ENCODE measurements at places on chromosomes 1 and 21.

GRCh38 chr1:210358626-210359025 lies 29.9 kb downstream of the HHAT start:
- no peak for DNase-seq

- no peak for DNase-seq
Measured at GRCh38 chr1:219883400-219884332, 44.7 kb downstream of the SLC30A10 start.

DNA sequence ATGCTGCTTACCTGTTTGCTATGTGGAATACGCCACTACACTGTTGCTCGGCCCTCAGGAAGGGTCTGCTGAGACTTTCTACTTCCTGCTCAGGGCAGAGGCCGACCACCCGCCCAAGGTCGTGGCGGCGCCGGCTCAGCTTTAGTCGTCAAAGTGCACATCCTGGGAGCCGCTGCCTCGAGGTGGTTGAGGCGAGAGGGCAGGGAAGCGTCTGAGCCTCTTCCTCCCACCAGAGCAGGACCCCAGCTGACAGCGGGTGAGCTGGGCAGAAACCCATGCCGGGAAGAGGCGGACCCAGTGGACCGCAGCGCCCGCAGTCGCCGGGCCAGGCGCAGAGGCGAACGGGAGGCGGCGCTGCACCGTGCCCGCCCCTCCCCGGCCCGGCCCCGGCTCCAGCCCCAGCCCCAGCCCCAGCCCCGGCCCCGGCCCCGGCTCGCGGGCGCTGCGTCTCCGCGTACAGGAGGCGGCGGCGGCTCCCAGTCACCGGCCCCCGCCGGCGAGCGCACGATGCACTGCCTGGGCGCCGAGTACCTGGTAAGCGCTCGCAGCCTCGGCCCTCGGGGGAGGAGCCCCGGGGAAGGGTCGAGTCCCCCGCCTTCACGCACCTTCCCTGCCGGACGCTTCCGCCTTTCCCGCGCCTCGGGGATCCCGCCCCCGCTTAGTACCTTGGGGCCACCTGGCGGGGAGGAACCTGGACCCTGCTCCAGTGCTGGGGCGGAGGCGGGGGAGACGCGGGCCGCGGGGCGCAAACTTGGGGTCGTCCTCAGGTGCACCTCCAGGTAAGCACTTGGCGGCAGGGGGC lies at the start of gene SLC44A3:
SLC44A3 (plus strand) TSS at position 413 of the 802 bp plus-strand sequence; CDS start at position 508, 95 bp downstream.
- no peak for DNase-seq

GRCh38 chr1:234093741-234094140 lies 189.3 kb downstream of the SLC35F3 start:
- DNase-seq, result no peak

DNA sequence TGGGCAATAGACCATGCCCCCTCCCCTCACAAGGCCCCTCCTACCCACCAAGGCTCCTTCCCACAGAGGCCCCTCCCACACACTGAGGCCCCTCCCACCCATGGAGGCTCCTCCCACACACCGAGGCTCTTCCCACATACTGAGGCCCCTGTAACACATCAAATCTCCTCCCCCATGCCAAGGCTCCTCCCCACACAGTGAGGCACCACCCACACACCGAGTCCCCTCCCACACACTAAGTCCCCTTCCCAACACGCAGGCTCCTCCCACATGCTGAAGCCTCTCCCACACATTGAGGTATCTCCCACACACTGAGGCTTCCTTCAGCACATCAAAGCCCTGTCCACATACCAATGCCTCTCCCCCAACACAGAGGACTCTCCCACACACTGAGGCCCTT lies 391.8 kb downstream of the CAMTA1 start:
- DNase-seq, result no peak

GRCh38 chr1:27427329-27427728 lies 34.9 kb downstream of the GPR3 start:
- DNase-seq, result no peak

- no peak for DNase-seq
Measured at GRCh38 chr1:15937146-15937545, 38.8 kb downstream of the ZBTB17 start.

DNA sequence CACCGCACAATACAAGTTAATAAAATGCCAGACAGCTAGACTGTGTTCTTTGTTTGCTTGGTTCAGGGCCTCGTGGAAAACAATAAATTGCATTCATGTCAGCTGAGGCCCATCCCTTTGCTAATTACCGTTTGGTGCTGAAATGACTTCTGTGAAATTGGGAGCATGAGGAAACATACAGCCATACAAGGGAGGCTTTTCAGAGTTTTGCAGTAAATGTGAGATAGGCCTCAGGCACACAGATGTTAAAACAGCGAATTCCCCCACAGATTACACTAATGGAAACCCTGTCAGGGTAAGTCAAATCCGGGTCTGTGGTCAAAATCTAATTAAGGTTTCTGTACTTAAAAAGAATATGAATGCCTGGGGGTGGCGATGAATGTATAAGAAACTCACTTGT lies 173.5 kb upstream of the LMO4 start:
- no peak for DNase-seq

DNA sequence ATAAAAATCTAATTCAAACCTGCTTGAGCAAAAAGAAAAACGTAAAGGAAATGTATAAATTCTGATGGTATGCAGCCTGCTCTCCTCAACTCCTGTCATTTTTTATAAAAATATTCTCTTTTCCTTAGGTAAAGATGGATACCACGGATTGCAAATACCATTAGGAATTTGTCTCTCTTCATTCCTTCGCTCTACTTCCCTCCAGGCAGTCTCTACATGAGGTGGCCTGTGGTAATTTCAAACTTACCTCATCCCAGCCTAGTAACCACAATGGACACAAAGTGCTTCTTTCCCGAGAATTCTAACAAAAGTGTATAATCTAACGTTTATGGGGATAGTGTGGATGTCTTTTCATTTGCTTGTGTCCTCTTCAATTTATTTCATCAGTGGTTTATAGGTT lies 239.5 kb upstream of the LRRC7 start:
- no peak for DNase-seq

DNA sequence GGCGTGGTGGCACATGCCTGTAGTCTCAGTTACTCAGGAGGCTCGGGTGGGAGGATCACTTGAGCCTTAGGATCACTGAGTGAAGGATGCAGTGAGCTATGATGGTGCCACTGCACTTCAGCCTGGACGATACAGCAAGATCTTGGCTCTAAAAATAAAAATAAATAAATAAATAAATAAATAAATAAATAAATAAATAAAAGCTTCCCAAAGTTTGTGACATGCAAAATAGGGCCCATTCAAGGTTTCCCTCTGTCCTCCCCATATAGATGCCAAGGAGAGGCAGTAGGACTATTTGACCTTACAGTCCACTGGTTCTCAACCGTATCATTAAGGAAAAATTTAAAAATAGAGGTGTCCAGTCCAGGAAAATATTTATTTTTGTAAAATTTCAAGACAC lies 41.2 kb downstream of the ZBTB8OS start:
- DNase-seq, result no peak

DNA sequence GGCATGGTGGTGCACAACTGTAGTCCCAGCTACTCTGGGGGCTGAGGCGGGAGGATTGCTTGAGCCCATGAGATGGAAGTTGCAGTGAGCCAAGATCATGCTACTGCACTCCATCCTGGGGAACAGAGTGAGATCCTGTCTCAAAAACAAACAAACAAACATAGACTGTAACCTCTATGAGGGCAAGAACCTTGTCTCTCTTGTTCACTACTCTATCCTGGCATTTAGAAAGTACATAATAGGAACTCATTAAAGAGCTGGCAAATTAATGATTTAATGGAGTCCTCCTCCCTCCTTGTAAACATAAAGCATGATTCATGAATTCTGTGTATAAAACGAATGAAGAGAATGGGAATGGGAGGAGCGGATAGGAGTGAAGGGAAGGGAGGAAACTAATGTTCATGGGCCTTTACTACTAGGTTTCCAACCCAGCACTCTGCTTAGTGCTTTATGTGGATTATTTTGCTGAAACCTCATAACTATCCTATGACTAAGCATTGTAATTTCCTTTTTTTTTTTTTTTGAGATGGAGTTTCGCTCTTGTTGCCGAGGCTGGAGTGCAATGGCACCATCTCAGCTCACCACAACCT lies 8.6 kb downstream of the LMOD1 start:
- no peak for DNase-seq

GRCh38 chr1:81799939-81800694 lies 617 bp upstream of the ADGRL2 start:
- no peak for DNase-seq

DNA sequence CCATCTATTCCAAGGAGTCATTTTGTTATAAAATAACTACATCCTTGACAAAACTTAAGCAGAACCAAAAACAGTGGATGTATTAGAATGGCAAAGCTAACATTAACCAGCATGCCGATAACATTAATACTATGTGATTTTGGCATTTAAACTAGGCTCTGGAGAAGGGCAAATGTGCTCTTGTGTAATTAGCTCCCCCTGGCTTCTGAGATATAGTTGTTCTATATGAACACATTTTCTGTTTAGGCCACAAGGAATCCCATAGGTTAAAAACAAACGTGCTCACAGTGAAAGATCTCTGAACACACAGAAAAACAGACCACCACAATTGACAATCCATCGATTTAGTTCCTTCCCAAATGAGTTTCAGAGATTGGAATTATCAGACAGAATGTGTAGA lies 57.4 kb upstream of the TARS2 start:
- DNase-seq, result no peak

- no peak for DNase-seq
Measured at GRCh38 chr1:170150016-170150415, 4.3 kb downstream of the NTMT2 start.

DNA sequence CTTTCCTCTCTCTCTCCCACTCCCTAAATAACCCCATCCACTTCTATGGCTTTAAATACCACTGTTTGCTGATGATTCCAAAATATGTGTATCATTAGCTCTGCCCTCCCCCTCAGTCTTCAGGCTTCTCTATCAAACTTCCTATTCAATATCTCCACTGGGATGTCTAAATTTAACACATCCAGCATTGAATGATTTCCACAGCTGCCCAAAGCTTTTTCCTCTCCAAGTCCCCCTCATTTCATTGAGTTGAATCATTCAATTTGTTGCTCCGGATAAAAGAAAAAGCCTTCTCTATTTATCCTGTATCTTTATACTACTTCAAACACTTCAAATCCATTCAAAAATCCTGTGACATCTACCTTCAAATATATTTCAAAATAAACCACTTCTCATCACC lies 225.0 kb downstream of the SEC16B start:
- no peak for DNase-seq

DNA sequence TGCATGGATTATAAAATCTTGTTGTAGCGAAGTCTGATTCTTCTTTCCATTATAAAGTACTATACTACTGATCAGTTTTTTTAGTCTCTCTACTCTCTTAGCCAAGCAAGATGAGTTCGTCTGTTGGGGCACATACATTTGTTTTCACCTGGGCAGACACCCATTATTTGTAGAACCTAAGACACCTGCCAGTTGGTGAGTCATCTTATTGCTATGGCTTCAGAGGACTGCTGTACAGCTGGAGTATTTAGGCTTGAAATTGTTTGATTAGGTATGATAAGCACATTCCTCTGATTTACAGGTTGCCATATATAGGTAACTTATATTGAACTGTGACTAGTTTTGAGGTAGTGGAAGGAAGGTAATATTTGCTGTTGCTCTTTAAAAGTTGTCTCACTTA lies 17.2 kb downstream of the RBM15 start:
- no peak for DNase-seq

GRCh38 chr1:59288046-59288445 lies 8.8 kb upstream of the FGGY start:
- DNase-seq, result no peak

DNA sequence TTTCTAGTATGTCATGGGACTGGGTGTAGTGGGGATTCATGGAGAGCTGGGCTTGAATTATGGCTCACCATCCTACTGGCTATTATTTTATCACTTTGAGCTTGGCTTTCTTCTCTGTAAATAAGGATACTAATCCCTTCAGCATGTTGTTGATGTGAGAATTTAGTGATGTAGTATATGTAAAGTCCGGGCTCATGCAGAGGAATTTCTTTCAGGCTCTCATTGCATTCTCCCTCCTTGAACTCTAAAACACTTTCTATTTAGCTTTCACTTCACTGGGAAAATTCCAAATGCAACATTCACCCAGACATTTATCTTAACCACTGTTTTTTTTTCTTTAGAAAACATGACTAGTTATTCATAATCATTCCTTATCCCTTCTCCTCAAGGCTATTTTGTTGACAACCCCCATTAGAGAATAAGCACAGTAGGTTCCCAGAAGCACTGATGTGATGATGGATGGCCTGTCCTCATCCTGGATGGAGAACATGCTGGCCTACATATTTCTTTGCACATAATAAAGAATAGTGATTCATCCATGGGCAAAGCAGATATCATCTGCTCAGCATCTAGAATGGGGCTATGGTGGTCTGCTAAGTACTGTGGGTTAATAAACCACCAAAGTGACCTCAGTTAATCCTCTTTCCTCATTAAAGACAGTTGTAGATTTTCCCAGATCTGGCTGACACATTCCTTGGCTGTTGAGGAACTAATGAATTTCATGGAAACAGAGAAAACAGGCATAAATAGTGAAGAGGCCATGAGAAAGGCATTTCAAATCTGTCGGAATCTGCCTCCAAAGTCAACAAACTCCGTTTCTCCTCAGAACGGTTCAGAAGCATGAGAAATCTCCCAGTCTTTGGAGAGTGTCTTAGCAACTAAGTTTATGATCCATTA lies 68.0 kb upstream of the CYP2J2 start:
- DNase-seq, result no peak

DNA sequence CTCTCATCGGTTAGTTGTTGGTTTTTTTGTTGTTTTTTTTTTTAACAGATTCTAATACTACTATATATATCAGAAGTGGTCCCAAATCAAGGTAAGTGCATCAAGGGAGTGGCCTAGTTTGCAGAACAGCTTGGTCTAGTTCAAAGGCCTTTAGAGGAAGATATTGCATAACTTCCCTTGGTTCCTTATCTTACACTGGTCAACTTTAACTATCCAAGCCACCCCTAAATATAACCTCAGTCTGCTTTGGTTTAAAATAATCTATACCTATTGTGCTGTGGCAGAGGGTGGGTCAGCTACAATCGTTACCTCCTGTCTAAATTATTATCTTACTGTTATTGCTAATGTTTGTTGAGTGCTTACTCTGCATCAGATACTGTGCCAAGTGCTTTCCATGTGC lies 6.9 kb downstream of the S100A12 start:
- no peak for DNase-seq

DNA sequence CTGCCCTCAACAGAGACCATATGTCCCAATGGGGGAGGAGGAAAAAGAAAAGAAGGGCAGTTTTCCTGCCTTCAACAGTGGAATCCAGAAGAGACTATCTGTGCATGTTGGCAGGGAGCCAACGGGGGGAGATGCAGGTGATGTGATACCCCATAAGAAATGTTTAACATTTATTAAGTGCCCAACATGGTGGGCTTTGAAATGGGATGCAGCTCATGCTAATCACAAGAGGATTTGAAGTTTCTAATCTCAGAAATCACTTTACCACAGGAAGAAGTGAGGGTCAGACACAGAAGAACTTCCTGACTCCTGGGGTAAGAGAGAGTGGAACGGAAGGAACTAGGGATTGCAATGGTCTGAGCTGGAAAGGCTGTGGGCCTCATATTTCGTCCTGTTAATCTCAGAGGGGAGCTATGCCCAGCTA lies 16.2 kb downstream of the CSRP1 start:
- no peak for DNase-seq

GRCh38 chr21:38920631-38921398 lies 115.1 kb downstream of the ETS2 start:
- no peak for DNase-seq

Measured in iPS DF 19.7 (cell line).